Airway epithelial cell (primary cell): ENCODE measurements at places on chromosomes 5 and 9. TPM values are rescaled to one million over a fixed set of nuclear protein-coding genes. Genes with fewer than 3 reads are reported as not detected.

IFNE gene
- 2.9 and 3.5 TPM in 2 replicates for total RNA-seq

GARIN3 gene
- not detected in 2 replicates for total RNA-seq

IFNB1 gene
- not detected in 2 replicates for total RNA-seq

PCDHA10 gene
- total RNA-seq: not detected in 2 replicates

DBH gene
- total RNA-seq: not detected in 2 replicates

SLC4A9 gene
- not detected in 2 replicates for total RNA-seq

ANKRD18B gene
- 10.9 and 13.5 TPM in 2 replicates for total RNA-seq

MAMDC2 gene
- total RNA-seq: 0.93 and 1.8 TPM in 2 replicates

CCIN gene
- not detected in 2 replicates for total RNA-seq

ECSCR gene
- not detected in 2 replicates for total RNA-seq

STING1 gene
- total RNA-seq: 45.3 and 48.2 TPM in 2 replicates

CCL21 gene
- not detected in 2 replicates for total RNA-seq
